ENCODE measurements at places on chromosomes 7 and 10.

- H3K4me1 ChIP-seq = no peaks in the 10 kb centered on the region
- peaks cover 58% of the 10 kb centered on the region for H3K36me3 ChIP-seq
- H3K4me3 ChIP-seq = no peak overlapping the region
- no peak for DNase-seq
- H3K27me3 ChIP-seq = no peaks in the 10 kb centered on the region
These were observed 9.8 kb downstream of the SAMD9 start for GRCh38 chr7:93108003-93108402.

DNA sequence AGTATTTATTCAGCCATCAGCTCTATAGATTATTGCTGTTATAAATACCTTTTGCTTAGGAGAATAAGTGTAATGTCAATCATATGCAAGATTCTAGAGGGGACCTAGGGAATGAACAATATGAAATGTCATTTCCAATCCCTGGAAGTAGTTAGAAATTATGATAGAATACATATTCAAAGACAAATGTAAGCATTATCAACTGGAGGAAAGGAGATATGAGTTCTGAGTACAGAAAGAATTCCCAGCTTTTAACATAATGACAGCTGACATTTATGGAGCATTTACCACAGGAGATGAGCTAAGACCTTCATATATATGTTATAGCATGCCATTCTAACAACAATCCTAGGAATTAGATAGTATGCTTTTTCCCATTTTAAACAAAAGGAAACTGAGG lies 86.2 kb downstream of the FAM13C start:
- no peaks in the 10 kb centered on the region for H3K36me3 ChIP-seq
- H3K4me3 ChIP-seq = no peak overlapping the region
- no peaks in the 10 kb centered on the region for H3K4me1 ChIP-seq
- DNase-seq = no peak
- H3K27ac ChIP-seq = no peak overlapping the region

DNA sequence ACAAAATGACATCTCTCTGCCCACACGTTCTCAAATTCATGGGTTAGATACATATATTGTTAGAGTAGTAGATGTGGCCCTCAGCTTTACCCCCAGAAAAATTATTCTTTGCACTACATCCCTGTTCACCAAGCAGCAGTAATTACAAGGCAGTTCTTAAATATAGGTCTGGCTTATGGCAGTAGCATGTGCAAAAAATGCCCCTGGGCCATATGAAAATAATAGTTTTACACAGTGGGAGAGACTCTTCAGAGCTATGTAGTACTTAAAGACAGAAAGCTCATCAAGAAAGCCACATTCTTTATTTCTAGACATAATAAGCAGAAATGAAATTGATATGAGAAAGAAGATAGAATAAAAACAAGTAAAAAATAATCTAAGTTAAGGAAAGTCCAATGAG lies 196.3 kb upstream of the FOXP2 start:
- no peaks in the 10 kb centered on the region for H3K4me1 ChIP-seq
- no peaks in the 10 kb centered on the region for H3K27me3 ChIP-seq
- DNase-seq = no peak
- no peak overlapping the region for H3K4me3 ChIP-seq
- H3K27ac ChIP-seq = no peak overlapping the region

DNA sequence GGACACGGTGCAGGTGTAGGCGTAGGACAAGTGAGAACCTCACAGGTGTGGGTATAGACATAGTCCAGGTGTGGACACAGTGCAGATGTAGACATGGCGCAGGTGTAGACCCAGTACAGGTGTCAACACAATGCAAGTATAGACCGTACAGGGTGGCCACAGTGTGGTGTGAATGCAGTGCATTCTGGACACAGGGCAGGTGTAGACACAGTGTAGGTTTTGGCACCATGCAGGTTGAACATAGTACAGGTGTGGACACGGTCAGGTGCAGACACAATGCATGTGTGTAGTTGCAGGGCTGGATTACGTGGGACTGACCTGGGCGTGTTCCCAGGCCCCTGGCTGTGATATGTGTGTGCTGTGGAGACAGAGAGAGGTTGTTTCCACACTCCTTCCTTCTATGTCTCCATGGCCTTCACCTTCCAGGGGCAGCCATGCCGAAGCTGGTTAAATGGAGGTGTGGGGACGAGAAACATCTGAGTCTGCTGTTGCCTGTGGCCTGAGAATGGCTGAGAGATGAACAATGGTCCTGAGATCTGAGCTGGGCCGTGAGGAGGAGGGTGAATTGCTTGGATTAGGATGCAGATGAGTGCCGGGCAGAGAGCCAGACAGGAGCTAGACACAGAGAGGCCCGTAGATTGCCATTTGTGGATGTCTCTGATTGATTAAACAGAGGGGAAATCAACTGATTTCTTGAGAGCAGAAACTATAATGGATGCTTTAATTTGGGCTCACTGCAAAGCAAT lies 343.9 kb upstream of the SHH start:
- no peak overlapping the region for H3K4me3 ChIP-seq
- H3K4me1 ChIP-seq = no peaks in the 10 kb centered on the region
- no peak overlapping the region for H3K27ac ChIP-seq
- H3K36me3 ChIP-seq = no peaks in the 10 kb centered on the region

GRCh38 chr7:98211676-98212531 lies 665 bp downstream of the BHLHA15 start:
- no peak overlapping the region for H3K27ac ChIP-seq
- H3K4me3 ChIP-seq = peak overlapping the region; percentile 26
- peaks cover 13% of the 10 kb centered on the region for H3K4me1 ChIP-seq
- H3K36me3 ChIP-seq = peaks cover 12% of the 10 kb centered on the region

DNA sequence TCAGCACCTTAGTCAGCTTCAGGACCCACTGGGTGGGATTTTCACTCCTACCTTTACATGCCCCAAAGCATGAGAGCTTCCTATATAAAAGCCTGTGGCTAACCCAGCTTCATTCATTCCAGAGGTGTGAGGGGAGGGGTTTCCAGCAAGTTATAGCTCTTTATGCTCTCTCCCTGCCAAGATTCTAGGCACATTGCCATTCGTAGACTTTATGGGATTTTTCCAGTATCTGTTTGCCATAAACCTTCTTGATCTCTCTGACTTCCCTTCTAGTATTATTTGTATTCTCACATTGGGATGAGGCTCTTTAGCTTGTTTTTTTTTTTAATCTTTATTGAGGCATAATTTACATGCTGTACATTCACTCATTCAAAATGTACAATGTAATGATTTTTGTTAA lies 67.5 kb downstream of the POU6F2 start:
- DNase-seq = no peak
- no peaks in the 10 kb centered on the region for H3K27me3 ChIP-seq
- no peaks in the 10 kb centered on the region for H3K36me3 ChIP-seq
- H3K27ac ChIP-seq = no peak overlapping the region
- no peaks in the 10 kb centered on the region for H3K4me1 ChIP-seq

DNA sequence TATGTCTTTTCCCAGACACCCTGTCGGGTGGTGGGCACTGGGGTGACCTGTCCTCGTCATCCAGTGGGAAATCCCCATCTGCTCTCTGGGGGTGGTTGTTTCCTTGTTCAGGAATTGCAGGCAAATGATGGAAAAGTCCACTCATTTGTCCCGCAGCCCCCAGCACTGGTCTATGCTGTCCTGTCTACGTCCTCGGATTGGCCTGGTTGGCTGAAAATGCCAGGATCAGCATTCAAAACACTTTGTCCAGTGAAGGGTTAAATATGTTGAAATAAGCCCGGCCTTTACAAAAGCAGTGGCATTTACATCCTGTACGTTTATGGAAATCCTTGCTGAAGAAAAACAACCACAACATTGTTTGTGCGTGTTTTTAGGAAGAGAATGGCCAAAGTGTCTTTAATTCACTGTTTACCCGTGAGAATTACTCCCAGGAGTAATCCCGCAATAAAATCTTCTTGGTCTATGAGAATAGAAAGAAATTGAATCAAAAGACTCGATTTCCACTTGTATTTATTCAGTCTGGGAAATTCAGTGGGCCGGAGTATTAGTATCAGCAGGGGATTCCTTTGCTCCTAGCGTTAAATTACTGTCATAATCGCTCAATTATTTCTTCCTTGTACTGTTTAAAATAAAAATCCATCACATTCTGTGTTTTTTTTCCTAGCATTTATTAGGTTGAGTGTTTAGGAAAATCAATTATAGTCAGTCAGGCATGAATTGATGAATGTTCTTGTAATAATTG lies 116.8 kb upstream of the SH2B2 start:
- DNase-seq = no peak
- H3K4me1 ChIP-seq = no peaks in the 10 kb centered on the region
- H3K36me3 ChIP-seq = no peaks in the 10 kb centered on the region
- no peak overlapping the region for H3K27ac ChIP-seq
- H3K27me3 ChIP-seq = no peaks in the 10 kb centered on the region

GRCh38 chr10:47351899-47352815 lies 4.0 kb downstream of the RBP3 start:
- no peak overlapping the region for H3K4me3 ChIP-seq
- no peaks in the 10 kb centered on the region for H3K27me3 ChIP-seq
- H3K36me3 ChIP-seq = no peaks in the 10 kb centered on the region
- H3K4me1 ChIP-seq = no peaks in the 10 kb centered on the region
- H3K27ac ChIP-seq = no peak overlapping the region

GRCh38 chr10:28564905-28565304 lies 32.0 kb downstream of the WAC start:
- DNase-seq = no peak
- no peaks in the 10 kb centered on the region for H3K27me3 ChIP-seq
- no peak overlapping the region for H3K4me3 ChIP-seq

DNA sequence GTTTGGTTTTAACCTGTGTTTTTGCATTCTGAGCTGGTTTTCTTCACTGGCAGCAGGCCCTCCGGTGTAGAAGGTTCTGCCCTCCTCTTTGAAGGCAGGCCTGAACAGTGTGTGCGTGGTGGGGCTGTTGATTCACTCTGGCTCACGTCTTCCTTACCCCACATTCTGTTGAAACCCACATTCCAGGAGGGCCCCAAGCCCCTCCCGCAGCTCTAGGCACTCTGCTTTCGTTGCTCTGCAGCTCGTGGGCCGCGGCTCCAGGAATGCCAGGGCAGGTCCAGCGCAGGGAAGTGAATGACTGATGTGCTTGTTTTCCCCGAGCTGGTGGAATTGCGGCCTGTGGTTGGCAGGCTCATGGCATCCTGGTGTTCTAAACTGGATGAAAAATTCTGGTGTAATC lies 49.0 kb downstream of the HTRA1 start:
- H3K4me1 ChIP-seq = peaks cover 19% of the 10 kb centered on the region
- no peak overlapping the region for H3K27ac ChIP-seq
- no peaks in the 10 kb centered on the region for H3K27me3 ChIP-seq
- no peak for DNase-seq
- H3K4me3 ChIP-seq = no peak overlapping the region

GRCh38 chr7:53209129-53209528 lies 173.7 kb downstream of the POM121L12 start:
- H3K4me1 ChIP-seq = no peaks in the 10 kb centered on the region
- DNase-seq = no peak
- no peak overlapping the region for H3K4me3 ChIP-seq
- H3K27me3 ChIP-seq = no peaks in the 10 kb centered on the region
- H3K27ac ChIP-seq = no peak overlapping the region
- no peaks in the 10 kb centered on the region for H3K36me3 ChIP-seq

GRCh38 chr10:43384252-43385221 lies 13.1 kb downstream of the FXYD4 start:
- peaks cover 52% of the 10 kb centered on the region for H3K36me3 ChIP-seq
- no peaks in the 10 kb centered on the region for H3K27me3 ChIP-seq
- no peak overlapping the region for H3K27ac ChIP-seq
- no peak for DNase-seq
- peaks cover 11% of the 10 kb centered on the region for H3K4me1 ChIP-seq
- no peak overlapping the region for H3K4me3 ChIP-seq

DNA sequence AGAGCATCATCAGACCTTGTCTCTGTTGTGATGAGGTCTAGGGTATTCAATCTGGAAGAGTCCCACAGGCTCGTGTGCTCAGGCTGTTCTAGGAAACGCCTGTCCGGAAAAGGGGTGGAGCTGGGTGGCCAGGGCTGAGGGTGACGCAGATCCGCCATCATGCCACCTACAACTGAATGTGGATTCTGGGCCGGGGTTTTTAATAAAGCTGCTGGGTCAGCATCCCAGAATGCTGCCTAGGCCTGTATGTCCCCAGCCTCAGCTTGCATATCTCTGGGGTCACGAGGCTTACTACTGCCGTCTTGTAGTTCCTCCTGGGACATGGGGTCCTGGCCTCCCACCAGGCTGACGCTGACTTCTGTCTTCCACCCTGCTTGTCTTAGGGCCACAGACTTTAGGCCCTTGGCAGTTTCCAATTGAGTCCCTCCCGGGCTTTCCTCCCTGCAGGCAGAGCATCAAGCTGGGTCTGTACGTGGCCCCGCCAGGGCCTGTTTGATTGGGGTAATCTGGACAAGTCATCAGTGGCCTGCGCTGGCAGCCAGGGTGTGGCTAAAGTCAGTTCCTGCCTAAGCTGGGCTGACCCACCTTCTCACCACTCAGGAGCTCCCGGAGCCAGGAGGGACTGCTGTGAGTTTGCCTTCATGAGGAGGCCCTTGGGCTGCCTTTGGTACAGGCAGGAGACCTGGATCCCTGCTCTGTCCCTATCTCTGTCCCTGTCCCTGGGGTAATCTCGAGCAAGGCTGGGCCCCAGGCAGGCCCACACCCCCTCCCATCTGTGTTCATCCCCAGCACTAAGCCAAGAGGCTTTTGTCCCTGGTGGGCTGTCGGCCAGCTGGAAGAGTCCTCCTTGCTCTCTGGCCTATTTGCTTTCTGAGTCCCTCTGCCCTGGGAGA lies 79.9 kb downstream of the ZMIZ1 start:
- H3K4me3 ChIP-seq = no peak overlapping the region
- no peaks in the 10 kb centered on the region for H3K36me3 ChIP-seq
- DNase-seq = no peak
- H3K27ac ChIP-seq = peak overlapping the region; percentile 36

DNA sequence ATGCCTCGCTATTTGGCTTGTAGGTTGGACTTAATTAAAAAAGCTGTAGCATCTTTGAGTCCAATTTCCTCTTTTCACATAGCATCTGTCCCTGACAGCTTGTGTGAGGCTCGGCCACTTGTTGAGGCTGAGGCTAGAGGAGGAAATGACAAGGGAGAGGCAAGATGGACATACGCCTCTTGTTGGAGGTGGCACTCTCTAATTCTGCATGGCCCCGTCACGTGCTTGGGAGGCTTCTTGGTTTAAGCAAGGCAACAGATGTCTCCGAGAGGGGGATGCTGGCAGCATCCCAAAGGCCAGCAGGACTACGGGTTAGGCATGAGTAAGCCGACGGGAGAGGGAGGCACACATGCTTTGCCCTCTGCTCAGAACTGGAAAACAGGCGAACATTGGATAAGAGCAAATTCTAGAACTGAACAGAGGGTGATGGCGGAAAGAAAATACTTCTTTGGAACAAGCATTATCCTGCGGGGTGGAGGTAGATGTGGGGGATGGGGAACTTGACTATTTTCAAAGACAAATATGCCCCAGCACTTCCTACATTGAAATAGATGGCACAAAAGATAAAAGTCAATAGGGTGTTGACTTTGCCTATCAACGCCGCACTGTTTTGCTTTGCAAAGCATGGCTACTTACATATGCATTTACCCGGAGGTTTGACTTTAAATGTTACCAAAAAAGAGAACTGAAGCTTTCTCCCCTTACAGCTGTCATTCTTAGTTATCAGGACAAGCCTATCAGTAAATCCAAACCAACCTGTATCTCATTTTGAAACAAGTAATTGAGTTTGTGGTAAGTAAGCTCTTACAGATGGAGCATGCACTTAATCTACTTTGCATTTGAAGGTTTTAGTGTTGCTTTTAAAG lies 94.8 kb downstream of the CHN2 start:
- DNase-seq = no peak
- no peaks in the 10 kb centered on the region for H3K36me3 ChIP-seq
- no peaks in the 10 kb centered on the region for H3K4me1 ChIP-seq
- no peaks in the 10 kb centered on the region for H3K27me3 ChIP-seq
- H3K4me3 ChIP-seq = no peak overlapping the region
- H3K27ac ChIP-seq = no peak overlapping the region

GRCh38 chr7:132859199-132859598 lies 222.7 kb downstream of the CHCHD3 start:
- no peaks in the 10 kb centered on the region for H3K27me3 ChIP-seq
- no peak overlapping the region for H3K4me3 ChIP-seq
- no peaks in the 10 kb centered on the region for H3K36me3 ChIP-seq
- DNase-seq = no peak
- no peak overlapping the region for H3K27ac ChIP-seq

Data from CD4-positive, alpha-beta T cell (primary cell).